Esophagus mucosa (tissue), 1 donor: ENCODE measurements at places on chromosomes 3 and 15. TPM values are rescaled to one million over a fixed set of nuclear protein-coding genes. Genes with fewer than 3 reads are reported as not detected.

Gene LINGO1
- total RNA-seq: 0.32 TPM

Gene WDR6
- total RNA-seq: 36.3 TPM

Gene LIPH
- total RNA-seq: 14.6 TPM

Gene ST8SIA2
- 0.16 TPM for total RNA-seq

Gene SNTN
- not detected for total RNA-seq

Gene ANKRD34C
- total RNA-seq: not detected

Gene WDR93
- total RNA-seq: not detected

DNA sequence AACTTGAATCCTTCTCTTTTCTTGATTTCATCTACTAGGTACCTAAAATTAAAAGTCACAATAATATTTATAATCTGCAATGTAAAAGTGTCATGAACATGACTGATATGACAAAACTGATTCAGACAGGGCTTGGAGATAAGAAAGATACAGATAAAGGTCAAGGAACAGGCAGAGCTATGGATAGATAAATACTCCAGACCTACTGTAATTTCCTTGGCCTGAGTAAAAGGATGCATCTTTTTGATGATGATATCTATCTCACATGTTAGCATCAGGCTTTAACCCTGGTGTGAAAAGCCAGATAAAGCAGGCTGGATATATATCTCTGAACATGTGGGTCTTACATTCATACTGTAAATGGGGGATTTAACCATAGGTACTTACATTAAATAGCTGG, 108.1 kb downstream of the GADL1 start:
- ATAC-seq: no peak

DNA sequence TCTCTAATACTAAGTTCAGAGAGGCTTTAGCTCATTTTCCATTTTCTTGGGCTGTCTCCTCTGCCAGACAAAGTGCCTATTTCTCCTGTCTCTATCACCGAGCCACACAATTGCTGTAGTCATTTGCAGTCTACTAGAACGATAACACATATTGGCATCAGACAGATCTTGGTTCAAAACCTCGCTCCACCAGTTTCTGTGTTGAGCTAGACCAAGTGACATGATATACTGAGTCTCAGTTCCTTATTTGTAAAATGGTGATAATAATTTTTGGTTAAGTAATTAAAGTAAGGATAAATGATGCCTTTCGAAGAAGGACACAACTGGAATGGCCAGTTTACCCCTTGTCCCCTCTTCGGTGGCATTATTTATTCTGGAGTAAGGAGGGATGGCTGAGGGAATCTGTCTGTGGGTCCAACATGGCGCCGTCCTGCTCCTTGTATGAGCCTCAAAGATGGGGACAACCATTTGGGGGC, 398 bp upstream of the RAB7A start:
- no peak for ATAC-seq

DNA sequence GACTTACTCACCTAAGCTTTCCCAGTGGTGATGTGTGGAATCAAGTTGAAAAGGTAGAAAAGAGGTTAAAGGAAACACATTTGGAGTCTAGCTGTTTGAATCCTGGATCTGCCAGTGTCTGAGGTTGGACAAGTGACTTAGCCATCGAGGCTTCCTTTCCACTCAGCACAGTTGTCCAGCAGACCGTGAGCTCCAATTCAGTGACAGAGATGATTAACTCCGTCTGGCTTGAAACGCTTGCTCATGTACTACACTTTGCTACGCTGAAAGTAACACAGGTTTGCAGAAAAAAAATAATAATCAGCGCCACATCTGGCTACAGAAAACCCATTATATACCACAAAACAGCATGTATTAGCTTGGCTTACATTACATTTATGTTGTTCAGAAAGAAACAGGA, 364.9 kb upstream of the MCTP2 start:
- no peak for ATAC-seq

DNA sequence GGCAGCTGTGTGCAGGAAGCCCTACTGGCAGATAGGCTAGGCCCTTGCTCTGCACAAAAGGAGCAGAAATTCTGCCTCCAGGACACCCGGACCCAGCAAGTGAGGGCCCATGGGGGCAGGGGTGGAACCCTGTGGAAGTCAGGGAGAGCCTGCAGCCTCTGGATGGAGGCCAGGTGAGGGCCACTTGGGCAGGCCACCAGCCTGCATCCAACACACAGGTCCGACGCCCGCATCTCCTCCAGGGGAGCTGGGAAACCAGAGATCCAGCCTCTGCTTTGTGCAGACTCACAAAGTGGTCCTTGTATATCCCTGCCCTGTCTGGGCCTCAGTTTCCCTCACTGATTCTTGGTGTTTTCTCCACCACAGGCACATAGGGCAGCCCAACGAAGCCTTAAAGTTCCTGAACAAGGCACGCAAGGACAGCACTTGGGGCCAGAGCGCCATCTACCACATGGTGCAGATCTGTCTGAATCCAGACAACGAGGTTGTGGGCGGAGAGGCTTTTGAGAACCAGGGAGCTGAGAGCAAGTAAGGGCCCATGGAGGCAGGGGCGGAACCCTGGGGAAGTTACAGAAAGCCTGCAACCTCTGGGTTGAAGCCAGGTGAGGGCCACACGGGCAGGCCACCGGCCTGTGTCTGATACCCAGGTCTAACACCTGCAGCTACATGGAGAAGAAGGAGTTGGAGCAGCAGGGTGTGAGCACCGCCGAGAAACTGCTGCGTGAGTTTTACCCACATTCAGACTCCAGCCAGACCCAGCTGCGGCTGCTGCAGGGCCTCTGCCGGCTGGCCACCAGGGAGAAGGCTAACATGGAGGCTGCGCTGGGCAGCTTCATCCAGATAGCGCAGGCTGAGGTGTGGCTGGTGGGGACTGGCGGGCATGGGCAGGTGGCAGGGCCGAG, 16.6 kb downstream of the CSRNP1 start:
- ATAC-seq: no peak

DNA sequence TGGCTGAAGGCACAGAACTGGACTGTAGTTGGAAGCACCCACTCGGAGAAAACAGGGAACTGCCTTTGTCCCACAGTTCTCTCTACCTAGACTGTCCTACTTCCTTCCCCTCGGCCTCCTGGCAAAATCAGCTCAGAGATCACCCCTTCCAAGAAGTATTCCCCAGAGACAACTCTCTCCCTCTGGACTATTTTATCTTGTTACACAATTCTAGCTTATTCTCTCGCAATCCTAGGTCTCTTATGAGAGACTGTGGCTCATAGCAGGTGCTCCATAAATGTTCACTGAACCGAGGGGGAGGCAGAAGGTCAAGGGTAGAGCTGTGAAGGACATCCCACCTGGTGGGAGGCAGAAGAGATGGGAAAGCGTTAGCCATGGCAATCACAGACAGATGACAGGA, 10.6 kb downstream of the HEG1 start:
- no peak for ATAC-seq

DNA sequence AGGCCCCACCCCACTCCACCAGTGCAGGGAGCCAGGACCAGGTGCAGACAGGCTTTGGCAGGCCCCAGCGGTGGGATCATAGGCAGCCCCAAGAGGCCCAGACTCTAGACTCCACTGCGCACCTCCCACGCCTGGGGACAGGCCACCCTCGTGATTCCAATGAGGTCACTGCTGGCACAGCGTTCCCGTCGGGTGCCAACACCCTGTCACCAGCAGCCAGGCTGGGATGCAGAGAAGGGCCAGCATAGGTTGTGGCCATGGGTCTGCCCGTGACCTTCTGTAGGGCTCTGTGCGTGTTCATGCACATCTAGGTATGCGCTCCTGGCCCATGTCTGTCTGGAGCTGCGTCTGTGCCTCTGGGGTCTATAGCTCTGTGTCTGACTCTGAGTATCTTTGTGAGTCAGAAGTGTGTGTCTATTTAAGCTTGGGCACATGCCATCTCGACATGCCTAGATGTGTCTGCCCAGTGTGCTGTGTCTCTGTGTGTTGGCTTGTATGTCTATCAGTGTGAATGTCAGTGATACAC, 13.0 kb downstream of the VIPR1 start:
- peak; percentile 89 for ATAC-seq

DNA sequence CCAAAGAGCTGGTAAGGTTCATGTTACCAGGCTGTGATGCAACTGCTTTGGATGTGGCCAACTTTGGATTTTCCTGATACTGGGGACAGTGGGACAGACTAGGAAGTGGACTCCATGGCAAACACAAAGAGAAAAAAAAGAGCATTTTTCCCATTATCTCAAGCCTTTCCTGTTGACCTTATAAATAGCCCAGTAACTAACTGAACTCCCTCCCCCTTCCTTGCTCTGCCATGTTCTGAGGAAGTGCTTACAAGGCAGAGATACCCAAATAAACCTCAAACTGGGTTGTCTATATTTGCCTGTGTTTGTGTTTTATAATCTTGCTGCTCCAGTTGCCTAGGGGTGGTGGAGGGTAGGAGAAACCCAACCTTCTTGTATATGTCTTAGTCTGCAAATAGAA, 27.3 kb upstream of the SLC9A9 start:
- no peak for ATAC-seq

GRCh38 chr15:63481105-63481810, 23.1 kb upstream of the USP3 start:
- peak; percentile 90 for ATAC-seq

- no peak for ATAC-seq
Observed at GRCh38 chr3:105367063-105367405, 325 bp downstream of the ALCAM start.

- no peak for ATAC-seq
Observed at GRCh38 chr3:40581166-40581565, 56.4 kb downstream of the ZNF621 start.

DNA sequence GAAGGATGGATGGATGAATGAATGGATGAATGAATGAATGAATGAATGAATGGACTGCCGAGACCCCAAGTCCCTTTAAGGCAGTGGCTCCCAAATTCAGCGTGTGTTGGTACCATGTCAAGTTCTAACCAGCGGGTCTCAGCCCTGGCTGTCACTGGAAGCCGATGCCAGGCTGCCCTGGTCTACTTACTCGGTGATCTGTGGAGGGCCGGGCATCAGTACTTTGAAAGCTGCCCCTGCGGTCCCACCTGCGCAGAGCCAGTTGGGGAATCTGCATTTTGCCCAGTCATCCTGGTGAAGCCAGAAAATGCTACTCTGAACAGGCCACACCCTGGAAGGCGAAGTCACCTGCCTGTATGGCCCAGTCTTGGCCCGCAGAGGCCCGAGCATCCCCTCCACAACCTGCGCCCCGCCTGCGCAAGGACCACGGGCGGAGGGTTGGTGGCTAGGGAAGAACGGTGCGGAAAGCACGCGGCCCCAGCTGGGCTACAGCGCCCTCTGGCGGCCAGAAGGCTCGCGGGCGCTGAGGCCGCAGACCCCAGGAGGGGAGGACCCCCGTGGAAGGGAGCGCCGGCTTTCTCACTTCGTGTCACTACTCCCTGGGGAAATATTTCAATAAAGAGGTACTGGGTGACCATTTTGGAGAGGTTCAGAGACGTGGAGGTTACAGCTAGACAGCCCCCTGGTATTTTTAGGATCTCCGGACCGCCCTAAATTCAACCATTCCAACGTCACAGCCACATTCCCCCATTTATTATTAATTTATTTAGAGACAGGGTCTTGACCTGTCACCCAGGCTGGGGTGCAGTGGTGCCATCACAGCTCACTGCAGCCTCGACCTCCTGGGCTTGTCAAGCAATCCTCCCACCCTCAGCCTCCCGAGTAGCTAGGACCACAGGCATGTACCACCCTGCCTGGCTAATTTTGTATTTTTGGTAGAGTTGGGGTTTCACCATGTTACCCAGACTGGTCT, 34.9 kb downstream of the PRKCD start:
- ATAC-seq: peak; percentile 63

- ATAC-seq: peak; percentile 83
Observed at GRCh38 chr3:50815844-50816243, 141.1 kb downstream of the DOCK3 start.

DNA sequence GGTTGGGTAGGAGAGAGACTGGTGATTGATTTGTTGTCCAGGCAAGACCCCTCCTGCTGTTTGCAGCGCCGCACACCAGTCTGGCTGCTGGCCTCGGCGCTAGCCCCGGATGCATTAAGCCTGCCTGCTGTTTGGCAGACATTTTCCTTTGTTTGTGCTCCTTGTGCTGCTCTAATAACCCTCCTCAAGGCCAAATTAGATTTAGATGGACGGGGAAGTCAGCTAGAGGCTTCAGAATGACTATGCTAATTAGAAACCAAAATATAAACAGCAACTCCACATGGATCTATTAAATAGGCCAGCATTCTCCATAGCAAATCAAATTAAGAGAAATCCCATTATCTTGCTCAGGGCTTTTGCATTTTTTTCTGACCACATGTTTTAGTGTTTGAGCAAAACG, 445.2 kb downstream of the SQOR start:
- no peak for ATAC-seq

DNA sequence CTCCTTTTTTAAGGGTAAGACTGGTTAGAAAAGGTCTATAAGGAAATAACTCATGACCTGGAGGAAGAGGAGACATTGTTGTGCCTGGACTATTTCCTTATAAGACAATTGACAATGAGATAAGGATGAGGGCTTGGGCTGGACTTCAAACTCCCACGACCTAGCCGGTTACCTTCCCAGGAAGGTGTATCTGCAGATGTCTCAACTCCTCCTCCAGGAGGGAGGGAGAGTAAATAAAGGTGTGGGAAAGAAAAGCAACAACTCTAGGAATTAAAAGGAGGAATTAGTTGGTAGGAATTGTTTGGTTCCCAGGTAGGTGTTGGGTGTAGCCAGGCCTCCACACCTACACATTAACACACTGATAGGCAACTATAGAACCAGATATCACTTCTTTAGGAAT, 97.8 kb upstream of the TBL1XR1 start:
- ATAC-seq: peak; percentile 48

- no peak for ATAC-seq
Observed at GRCh38 chr3:150840802-150841515, 64.3 kb downstream of the MINDY4B start.

- no peak for ATAC-seq
Observed at GRCh38 chr15:30824518-30825195, 79.1 kb upstream of the FAN1 start.
